HAP-1 (cell line): ENCODE measurements at places on chromosomes 11 and 22.

DNA sequence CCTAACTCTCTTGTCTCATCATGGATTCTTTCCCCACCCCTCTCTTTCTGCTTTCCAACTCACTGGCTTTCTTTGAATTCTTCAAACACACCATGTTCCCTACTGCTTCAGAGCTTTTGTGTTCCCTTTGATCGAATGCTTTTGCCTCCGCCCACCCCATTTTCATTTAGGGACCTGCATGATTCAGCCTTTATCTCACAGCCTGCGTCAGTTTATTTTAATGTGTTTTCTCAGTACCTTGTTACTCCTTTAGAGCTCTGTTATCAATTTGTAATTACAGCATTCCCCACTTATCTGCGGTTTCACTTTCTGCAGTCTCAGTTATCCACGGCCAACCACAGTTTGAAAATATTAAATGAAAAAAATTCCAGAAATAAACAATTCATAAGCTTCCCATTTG is 451.3 kb downstream of the METTL15 start:
- DNase-seq = no peak

GRCh38 chr11:113168354-113169342 is 145.7 kb upstream of the TTC12 start:
- DNase-seq = no peak

GRCh38 chr11:9625162-9625561 is 38.7 kb upstream of the SWAP70 start:
- no peak for DNase-seq

GRCh38 chr22:19841641-19842392 is 12.9 kb downstream of the GNB1L start:
- no peak for DNase-seq

- no peak for DNase-seq
These were observed 11.7 kb upstream of the POLDIP3 start for GRCh38 chr22:42626431-42626830.
